Activated naive CD8-positive, alpha-beta T cell treated with anti-CD3 and anti-CD28 coated beads, Interleukin-2, amount 10 ng/mL, durations not matched to agents 7 days and 5 days (primary cell): ENCODE measurements at places on chromosomes 6 and 20. TPM values are rescaled to one million over a fixed set of nuclear protein-coding genes. Genes with fewer than 3 reads are reported as not detected.
A peak's percentile ranks its signal among the peaks of the same experiment; 100 is the strongest.

SRMS gene
- not detected for total RNA-seq

- no peaks in the 10 kb centered on the region for H3K36me3 ChIP-seq
- no peaks in the 10 kb centered on the region for H3K4me1 ChIP-seq
- H3K4me3 ChIP-seq = no peak overlapping the region
- no peaks in the 10 kb centered on the region for H3K27me3 ChIP-seq
- no peak for DNase-seq
These were observed 114.5 kb downstream of the SYCP2 start for GRCh38 chr20:59818911-59819310.

- no peaks in the 10 kb centered on the region for H3K4me1 ChIP-seq
- no peaks in the 10 kb centered on the region for H3K36me3 ChIP-seq
- DNase-seq = no peak
- H3K27me3 ChIP-seq = no peaks in the 10 kb centered on the region
- H3K4me3 ChIP-seq = no peak overlapping the region
These were observed 144.0 kb upstream of the SLC35B3 start for GRCh38 chr6:8579372-8579771.

ADGRB3 gene
- not detected for total RNA-seq

- peak; percentile 63 for DNase-seq
- peak within 1 kb of the TSS; percentile 100 for H3K4me3 ChIP-seq
- H3K27me3 ChIP-seq = no peaks in the 10 kb centered on the region
- H3K36me3 ChIP-seq = peaks cover 4% of the 10 kb centered on the region
- H3K4me1 ChIP-seq = peaks cover 36% of the 10 kb centered on the region
These were observed at the start of gene ATXN1 for GRCh38 chr6:16760516-16761470. Gene ATXN1, minus strand, starts transcription at chr6:16761460.

TRAPPC3L gene
- not detected for total RNA-seq

DNA sequence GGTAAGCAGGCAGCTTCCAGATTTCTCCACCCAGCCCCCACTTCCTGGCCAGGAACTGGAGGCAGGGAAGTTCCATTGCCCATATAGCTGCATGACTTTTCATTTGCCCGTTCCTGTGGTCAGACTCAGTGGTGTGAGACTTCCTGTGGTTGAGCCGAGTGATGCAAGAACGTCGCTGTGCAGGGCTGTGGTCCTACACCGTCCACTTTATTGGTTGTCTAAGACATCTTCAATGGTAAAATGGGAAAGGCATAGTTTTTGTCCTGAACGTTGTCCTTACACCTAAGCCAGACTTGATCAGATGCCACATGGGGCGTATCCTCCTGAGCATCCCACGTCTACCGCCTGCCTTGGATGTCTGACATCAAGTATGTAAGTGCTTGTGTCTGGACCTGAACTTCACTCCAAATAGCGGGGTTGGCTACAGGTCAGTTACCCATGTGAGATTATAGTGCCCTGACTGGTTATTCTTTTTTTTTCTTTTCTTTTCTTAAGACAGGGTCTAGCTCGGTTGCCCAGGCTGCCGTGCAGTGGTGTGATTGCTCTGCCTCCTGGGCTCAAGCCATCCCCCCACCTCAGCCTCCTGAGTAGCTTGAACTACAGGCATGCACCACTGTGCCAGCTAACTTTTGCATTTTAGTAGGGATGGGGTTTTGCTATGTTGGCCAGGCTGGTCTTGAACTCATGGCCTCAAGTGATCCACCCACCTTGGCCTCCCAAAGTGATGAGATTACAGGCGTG lies 25.9 kb upstream of the GTSF1L start:
- H3K4me3 ChIP-seq = peak overlapping the region; percentile 73
- H3K27me3 ChIP-seq = no peaks in the 10 kb centered on the region
- peaks cover 33% of the 10 kb centered on the region for H3K4me1 ChIP-seq

DNA sequence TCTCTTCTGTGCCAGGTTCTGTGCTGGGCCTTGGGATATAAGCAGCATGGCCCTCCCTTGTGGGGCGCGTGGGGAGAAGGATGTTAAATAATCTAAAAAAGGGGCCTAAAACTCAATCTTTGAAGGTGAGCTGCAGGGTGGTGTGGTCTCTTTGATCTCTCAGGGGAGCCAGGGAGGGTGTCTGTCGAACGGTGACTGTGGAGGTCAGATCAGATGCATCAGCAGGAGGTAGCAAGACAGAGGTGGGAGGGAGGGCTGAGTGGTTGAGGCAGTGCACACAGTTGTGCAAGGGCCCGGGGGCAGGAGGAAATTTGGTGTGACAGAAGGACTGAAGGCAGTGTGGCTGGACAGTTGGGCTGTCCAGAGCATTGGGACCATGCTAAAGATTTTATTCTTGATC lies 287.3 kb downstream of the BMP7 start:
- no peaks in the 10 kb centered on the region for H3K36me3 ChIP-seq
- no peak overlapping the region for H3K27ac ChIP-seq
- no peak for DNase-seq

- H3K27ac ChIP-seq = no peak overlapping the region
- H3K4me1 ChIP-seq = peaks cover 10% of the 10 kb centered on the region
- DNase-seq = peak; percentile 86
- H3K4me3 ChIP-seq = peak overlapping the region; percentile 30
These were observed 105.5 kb upstream of the MYL9 start for GRCh38 chr20:36435592-36436541.

DNA sequence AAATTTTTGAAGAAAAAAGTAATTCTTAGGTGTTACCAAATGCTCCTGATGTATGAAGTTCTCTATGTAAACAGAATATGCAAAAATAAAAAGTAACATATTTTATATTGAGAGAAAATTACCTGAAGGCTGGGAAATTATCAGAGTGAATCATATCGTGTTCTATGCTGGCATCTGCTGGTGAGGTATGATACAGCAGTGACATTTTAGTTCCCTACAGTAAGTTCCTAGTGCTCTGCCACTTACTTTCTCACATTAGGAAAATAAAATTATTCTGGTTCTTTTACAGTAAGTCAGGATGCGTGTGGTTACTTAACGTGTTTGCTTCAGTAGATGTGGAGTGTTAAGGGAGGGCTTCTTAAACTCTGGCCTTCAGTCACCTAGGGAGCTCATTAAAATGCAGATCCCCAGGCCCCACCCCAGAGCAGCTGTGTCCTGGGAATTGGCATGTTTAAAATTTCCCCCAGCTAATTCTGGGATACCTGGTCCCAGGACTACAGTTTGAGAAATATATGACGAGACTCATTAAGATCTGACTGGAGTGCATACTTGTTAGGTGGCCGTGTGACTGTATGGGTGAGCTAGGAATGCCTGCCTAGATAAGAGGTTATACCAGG lies 3.2 kb downstream of the ACTR5 start:
- no peak overlapping the region for H3K4me3 ChIP-seq
- peaks cover 5% of the 10 kb centered on the region for H3K27me3 ChIP-seq
- H3K4me1 ChIP-seq = peaks cover 18% of the 10 kb centered on the region
- no peak for DNase-seq

GRCh38 chr6:3825331-3825831 lies 23.8 kb upstream of the FAM50B start:
- H3K27me3 ChIP-seq = no peaks in the 10 kb centered on the region
- H3K27ac ChIP-seq = no peak overlapping the region
- no peak overlapping the region for H3K4me3 ChIP-seq
- no peak for DNase-seq
- no peaks in the 10 kb centered on the region for H3K36me3 ChIP-seq

DNA sequence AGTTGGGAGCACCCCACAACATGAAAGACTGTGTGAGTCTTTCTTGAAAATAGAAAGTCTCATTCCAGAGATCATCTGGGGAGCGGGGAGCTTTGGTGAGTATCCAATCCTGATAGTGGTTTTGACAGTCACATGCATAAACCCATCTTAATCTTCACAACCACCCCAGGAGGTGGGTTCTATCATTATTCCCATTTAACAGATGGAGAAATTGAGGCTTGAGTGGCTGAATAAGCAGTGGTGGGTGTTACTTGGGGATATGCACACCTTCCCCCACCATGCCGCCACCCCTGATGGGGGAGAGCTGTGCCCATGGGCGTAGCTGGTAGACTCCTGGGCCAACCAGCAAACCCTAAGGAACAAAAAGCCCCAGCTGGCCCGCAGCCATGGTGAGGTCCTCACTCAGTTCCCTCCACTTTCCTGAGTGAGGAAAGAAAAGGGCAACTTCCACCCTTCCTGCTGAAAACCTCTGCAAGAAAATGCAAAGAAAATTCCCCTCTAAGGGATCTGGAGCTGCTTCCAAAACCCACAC lies 99.8 kb downstream of the SNX5 start:
- H3K27ac ChIP-seq = no peak overlapping the region
- DNase-seq = no peak
- peaks cover 8% of the 10 kb centered on the region for H3K4me1 ChIP-seq
- H3K4me3 ChIP-seq = no peak overlapping the region
- H3K36me3 ChIP-seq = no peaks in the 10 kb centered on the region

DNA sequence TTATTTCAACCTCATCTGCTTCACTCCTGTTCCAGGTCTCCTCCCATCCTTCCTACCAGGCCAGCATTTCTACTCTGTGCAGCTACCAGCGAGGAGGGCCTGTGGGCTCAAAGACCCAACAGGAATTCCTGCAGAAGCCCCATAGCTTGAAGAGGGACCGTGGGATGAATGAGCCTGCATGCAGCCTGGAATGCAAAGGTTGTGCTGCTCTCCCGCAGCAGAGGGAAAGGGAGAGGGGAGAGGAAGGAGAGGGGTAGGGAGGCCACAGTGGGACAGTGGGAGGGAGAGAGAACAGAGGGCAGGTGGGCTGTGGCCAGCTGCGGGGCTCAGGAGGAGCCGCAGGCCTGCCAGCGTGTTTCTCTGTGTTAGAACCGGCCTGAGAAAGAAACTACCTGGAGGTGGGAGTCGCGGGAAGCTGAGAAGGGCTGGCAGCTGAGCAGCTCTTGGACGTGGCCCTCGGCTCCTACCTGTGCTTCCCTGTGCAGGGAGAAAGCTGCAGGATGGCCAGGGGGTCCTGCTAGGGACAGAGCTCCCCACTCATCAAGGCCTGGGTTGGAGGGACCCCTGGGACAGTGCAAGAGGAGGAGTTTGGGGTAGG lies 66.1 kb upstream of the MLN start:
- H3K4me3 ChIP-seq = no peak overlapping the region
- H3K27ac ChIP-seq = peak overlapping the region; percentile 15
- H3K4me1 ChIP-seq = peaks cover 1% of the 10 kb centered on the region
- DNase-seq = no peak
- H3K27me3 ChIP-seq = peaks cover 38% of the 10 kb centered on the region
- H3K36me3 ChIP-seq = peaks cover 3% of the 10 kb centered on the region

GRCh38 chr6:167221400-167222201 lies 63.8 kb upstream of the GPR31 start:
- H3K4me3 ChIP-seq = no peak overlapping the region
- DNase-seq = no peak
- peaks cover 3% of the 10 kb centered on the region for H3K4me1 ChIP-seq
- H3K36me3 ChIP-seq = no peaks in the 10 kb centered on the region
- no peak overlapping the region for H3K27ac ChIP-seq

- H3K4me3 ChIP-seq = no peak overlapping the region
- no peaks in the 10 kb centered on the region for H3K4me1 ChIP-seq
- no peaks in the 10 kb centered on the region for H3K27me3 ChIP-seq
- H3K27ac ChIP-seq = no peak overlapping the region
- H3K36me3 ChIP-seq = no peaks in the 10 kb centered on the region
- DNase-seq = no peak
These were observed 228.0 kb downstream of the SYNDIG1 start for GRCh38 chr20:24697411-24697810.
